Chondrocyte (in vitro differentiated cells): ENCODE measurements at places on chromosomes 4 and X. TPM values are rescaled to one million over a fixed set of nuclear protein-coding genes. Genes with fewer than 3 reads are reported as not detected.

DNA sequence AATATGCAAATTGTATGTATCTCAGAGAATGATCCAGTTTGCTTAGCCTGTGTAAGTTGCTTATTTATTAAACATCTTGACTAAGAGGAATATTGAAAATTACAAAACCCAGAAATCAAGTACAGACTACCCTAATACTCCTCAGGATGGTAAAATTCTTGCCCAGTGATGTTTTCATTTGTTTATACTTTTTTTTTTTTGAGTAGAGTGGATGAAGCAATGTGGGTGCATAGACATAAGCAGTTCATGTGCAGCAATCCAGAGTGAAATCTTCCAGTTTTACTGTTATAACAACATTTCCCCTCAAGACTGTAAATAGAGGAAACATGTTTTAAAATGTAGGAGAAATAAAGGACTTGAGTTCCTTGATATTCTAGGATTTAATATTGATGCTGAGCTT is 4.7 kb downstream of the GLRB start:
- H3K27ac ChIP-seq, result no peak overlapping the region
- H3K4me3 ChIP-seq, result no peak overlapping the region
- H3K36me3 ChIP-seq, result no peaks in the 10 kb centered on the region

- DNase-seq, result no peak
- H3K4me1 ChIP-seq, result peaks cover 8% of the 10 kb centered on the region
- H3K4me3 ChIP-seq, result no peak overlapping the region
- H3K36me3 ChIP-seq, result no peaks in the 10 kb centered on the region
These were observed 136.9 kb upstream of the ZIC3 start for GRCh38 chrX:137428766-137429591.

- H3K36me3 ChIP-seq, result no peaks in the 10 kb centered on the region
- peaks cover 8% of the 10 kb centered on the region for H3K4me1 ChIP-seq
- peaks cover 7% of the 10 kb centered on the region for H3K27me3 ChIP-seq
These were observed 1.4 kb upstream of the DOK7 start for GRCh38 chr4:3461515-3462291.

Gene AR
- total RNA-seq, result 3.3 to 4.2 TPM (median 4.0 TPM) in 3 replicates

DNA sequence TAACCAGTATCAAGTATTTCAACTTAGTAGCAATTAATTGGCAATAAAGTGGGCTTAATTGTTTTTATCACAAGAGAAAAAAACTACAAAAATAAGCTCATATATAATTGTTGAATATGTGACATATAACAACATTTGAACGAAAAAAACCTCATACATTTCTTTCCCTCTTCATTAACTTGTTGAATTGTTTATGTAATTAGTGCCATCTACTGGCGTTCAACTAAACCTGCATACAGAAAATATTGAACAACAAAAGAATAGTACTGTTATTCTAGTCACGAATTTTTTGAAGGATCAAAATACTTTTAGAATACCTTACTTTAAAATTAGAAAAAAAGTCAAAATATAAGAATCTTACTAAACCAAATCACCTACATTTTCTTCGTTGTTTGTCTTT is 586.5 kb upstream of the FTHL17 start:
- H3K4me1 ChIP-seq, result peaks cover 33% of the 10 kb centered on the region
- no peak overlapping the region for H3K4me3 ChIP-seq
- no peak overlapping the region for H3K27ac ChIP-seq

Gene DNAAF6
- total RNA-seq, result not detected in 3 replicates

GRCh38 chrX:134894373-134894895 is 96.4 kb upstream of the SMIM10 start:
- H3K27ac ChIP-seq, result no peak overlapping the region
- H3K4me3 ChIP-seq, result no peak overlapping the region
- H3K36me3 ChIP-seq, result peaks cover 11% of the 10 kb centered on the region
- no peaks in the 10 kb centered on the region for H3K27me3 ChIP-seq
- no peaks in the 10 kb centered on the region for H3K4me1 ChIP-seq
- DNase-seq, result no peak

Gene FAT4
- 16.8 to 69.8 TPM (median 17.7 TPM) in 3 replicates for total RNA-seq

Gene ACE2
- total RNA-seq, result not detected in 3 replicates

GRCh38 chr4:129905256-129905655 is 809.3 kb downstream of the C4orf33 start:
- H3K4me3 ChIP-seq, result no peak overlapping the region
- no peaks in the 10 kb centered on the region for H3K27me3 ChIP-seq
- H3K27ac ChIP-seq, result no peak overlapping the region
- H3K4me1 ChIP-seq, result no peaks in the 10 kb centered on the region
- DNase-seq, result no peak

Gene KCNIP4
- not detected in 3 replicates for total RNA-seq

DNA sequence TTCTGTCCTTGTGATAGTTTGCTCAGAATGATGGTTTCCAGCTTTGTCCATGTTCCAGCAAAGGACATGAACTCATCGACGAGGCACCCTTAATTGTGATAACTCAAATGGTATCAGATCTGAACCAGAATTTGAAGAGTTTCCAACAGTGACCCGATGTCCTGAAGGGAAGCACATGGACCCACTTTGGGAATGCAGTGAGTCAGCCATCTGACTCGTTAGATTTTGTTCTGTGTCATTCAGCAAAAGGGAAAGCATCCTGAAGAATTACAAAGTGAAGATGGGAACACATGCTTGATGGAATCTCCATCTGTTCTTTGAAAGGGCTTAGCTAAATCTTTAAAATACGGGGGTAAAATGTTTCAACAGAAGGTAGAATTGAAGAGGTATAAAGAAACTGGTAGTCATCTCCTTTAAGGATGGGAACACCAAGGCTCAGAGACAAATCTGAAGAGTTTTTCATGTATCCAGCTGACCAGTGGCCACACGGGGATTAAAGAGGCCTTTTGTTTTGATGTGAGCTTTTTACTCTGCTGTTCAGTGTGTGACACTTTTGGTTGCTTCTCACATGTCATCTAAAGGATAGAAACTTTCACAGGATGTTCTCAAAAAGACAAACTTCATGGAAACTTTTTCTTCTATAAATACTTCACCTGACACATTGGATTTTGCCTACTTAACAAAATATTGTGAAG is 393.8 kb downstream of the INPP4B start:
- H3K27me3 ChIP-seq, result no peaks in the 10 kb centered on the region
- H3K4me3 ChIP-seq, result no peak overlapping the region
- peaks cover 4% of the 10 kb centered on the region for H3K4me1 ChIP-seq
- DNase-seq, result no peak

- H3K4me1 ChIP-seq, result peaks cover 6% of the 10 kb centered on the region
- no peak overlapping the region for H3K4me3 ChIP-seq
- no peaks in the 10 kb centered on the region for H3K36me3 ChIP-seq
- no peak for DNase-seq
- H3K27ac ChIP-seq, result no peak overlapping the region
- H3K27me3 ChIP-seq, result no peaks in the 10 kb centered on the region
These were observed 983.4 kb upstream of the ADGRL3 start for GRCh38 chr4:60216752-60217151.
